Right atrium auricular region (tissue), 2 donors: ENCODE measurements at places on chromosomes 12 and 14. TPM values are rescaled to one million over a fixed set of nuclear protein-coding genes. Genes with fewer than 3 reads are reported as not detected.

DNA sequence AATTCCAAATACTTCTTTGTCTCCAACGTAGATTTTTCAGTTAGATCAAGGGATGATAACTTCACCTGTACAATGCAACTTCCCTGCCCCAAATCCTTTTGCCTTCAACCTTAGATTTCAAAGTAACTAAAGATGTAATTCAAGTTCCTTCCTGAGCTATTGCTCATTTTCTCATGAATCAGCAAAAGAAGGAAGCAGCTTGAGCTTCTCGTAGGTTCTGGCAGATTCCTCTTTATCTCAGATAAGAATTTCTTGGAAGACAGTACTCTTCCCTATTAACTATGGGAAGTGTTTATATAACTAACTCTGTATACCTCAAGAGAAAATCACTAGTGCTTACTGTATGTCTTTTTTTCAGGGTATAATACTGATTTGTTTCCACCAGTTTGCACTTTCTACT, 203.8 kb downstream of the RASSF9 start:
- no peaks in the 10 kb centered on the region for H3K36me3 ChIP-seq
- H3K4me1 ChIP-seq: no peaks in the 10 kb centered on the region
- H3K27me3 ChIP-seq: no peaks in the 10 kb centered on the region
- H3K27ac ChIP-seq: no peak overlapping the region
- no peak for DNase-seq
- no peak overlapping the region for H3K4me3 ChIP-seq

DNA sequence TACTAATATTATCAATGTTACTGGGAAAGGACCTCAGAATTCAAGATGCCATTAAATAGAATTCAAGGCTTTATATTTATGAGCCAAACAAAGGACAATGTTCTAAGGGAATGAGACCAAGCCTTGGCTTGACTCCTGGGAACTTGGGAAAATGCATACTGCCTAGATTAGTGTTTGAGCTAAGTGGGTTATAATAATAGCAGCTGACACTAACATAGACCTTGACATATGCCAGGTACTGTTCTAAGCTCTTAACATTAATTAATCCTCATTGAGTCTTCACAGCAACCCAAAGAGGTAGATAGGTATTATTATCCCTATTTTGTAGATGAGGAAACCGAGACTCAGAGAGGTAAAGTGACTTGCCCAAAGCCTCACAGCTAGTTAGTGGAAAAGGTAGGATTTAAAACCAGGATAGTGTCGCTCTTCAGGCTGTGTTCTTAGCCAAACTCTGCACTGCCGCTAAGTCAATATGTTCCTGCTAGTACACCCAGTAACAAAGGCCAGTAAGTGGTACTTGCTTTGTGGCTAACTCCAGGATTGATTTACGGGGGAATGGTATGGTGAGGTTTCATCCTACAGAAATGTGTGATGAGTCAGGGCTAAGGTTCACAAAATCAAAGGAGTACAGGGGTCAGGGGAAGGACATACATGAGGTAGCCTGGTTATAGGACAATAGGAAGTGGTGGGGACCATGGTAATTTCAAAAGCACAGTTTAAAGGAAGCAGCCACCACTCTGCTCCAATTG, 35.8 kb upstream of the PRKAB1 start:
- H3K4me3 ChIP-seq: no peak overlapping the region
- no peak for DNase-seq
- no peaks in the 10 kb centered on the region for H3K27me3 ChIP-seq
- H3K4me1 ChIP-seq: no peaks in the 10 kb centered on the region
- H3K27ac ChIP-seq: no peak overlapping the region
- no peaks in the 10 kb centered on the region for H3K36me3 ChIP-seq

DNA sequence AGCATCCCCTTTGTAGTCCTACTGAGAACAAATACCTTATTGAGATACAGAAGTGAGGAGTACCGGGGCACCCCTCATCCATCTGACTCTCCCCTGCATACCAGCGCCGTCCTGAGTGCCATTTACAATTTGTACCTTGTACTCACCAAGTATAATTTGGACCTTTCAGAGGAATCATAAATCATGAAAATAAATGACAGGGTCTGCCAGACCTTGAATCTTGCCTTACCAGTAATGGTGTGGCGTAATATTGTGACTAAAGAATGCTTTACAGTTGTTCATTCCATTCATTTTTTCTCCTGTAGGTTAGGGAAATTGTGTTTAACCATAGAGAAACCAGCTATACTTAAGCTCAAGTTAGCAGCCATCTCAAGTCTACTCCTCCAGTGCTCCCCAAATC, 243.7 kb upstream of the RGS6 start:
- H3K4me3 ChIP-seq: no peak overlapping the region
- H3K27ac ChIP-seq: no peak overlapping the region
- H3K27me3 ChIP-seq: no peaks in the 10 kb centered on the region
- DNase-seq: no peak
- H3K4me1 ChIP-seq: peaks cover 4% of the 10 kb centered on the region

Gene BCL7A
- 11.5 TPM for total RNA-seq

DNA sequence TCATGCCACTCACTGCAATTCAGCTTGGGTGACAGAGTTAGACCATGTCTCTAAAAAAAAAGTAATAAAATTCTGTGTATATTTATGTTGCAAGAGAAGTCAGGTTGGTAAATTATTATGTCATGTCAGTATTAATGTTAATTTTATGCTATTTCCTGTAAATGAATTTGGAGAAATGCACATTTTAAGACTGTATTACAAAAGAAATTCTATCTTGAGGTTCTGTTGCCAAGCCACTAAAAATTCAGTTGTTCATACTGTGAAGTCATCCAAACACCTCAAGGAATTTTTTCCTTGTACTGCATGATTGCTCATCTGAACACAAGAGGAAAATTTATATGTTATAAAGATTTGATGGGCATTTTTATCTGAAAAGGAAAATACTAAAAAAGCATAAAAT, 23.3 kb upstream of the HMGA2 start:
- H3K27me3 ChIP-seq: no peaks in the 10 kb centered on the region
- no peak overlapping the region for H3K4me3 ChIP-seq
- no peaks in the 10 kb centered on the region for H3K4me1 ChIP-seq
- no peak overlapping the region for H3K27ac ChIP-seq
- H3K36me3 ChIP-seq: no peaks in the 10 kb centered on the region

Gene ACOT4
- 0.52 TPM for total RNA-seq

- no peaks in the 10 kb centered on the region for H3K4me1 ChIP-seq
- no peak overlapping the region for H3K27ac ChIP-seq
- no peaks in the 10 kb centered on the region for H3K36me3 ChIP-seq
- H3K4me3 ChIP-seq: no peak overlapping the region
- no peak for DNase-seq
- H3K27me3 ChIP-seq: no peaks in the 10 kb centered on the region
These were observed 31.4 kb upstream of the SLC2A13 start for GRCh38 chr12:40137252-40137651.

DNA sequence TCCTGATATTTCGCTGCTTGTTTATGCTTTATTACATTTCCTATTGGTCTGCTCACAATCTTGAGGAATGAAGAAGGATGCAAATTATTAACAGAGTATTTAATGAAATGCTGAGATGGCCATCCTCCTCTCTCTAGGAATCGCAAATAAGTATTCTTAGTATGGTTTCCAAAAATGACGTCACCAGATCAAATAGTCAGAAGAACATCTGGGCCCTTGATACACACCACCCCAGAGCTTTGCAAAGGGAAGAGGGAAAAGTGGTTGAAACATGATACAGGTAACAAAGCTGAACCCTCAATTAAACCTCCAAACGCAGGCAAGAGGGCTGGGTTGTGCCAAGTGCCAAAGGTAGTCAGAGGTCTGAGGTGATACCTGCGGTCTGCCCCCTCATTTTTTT, 107.3 kb downstream of the BCL11B start:
- no peaks in the 10 kb centered on the region for H3K27me3 ChIP-seq
- no peak for DNase-seq
- H3K36me3 ChIP-seq: no peaks in the 10 kb centered on the region

- H3K27me3 ChIP-seq: no peaks in the 10 kb centered on the region
- H3K4me1 ChIP-seq: no peaks in the 10 kb centered on the region
- DNase-seq: no peak
These were observed 29.2 kb upstream of the SEL1L start for GRCh38 chr14:81562818-81563217.

GRCh38 chr12:2344476-2344875, 291.7 kb downstream of the CACNA1C start:
- no peaks in the 10 kb centered on the region for H3K36me3 ChIP-seq
- H3K27ac ChIP-seq: no peak overlapping the region
- peaks cover 80% of the 10 kb centered on the region for H3K4me1 ChIP-seq
- no peak for DNase-seq
- no peaks in the 10 kb centered on the region for H3K27me3 ChIP-seq

DNA sequence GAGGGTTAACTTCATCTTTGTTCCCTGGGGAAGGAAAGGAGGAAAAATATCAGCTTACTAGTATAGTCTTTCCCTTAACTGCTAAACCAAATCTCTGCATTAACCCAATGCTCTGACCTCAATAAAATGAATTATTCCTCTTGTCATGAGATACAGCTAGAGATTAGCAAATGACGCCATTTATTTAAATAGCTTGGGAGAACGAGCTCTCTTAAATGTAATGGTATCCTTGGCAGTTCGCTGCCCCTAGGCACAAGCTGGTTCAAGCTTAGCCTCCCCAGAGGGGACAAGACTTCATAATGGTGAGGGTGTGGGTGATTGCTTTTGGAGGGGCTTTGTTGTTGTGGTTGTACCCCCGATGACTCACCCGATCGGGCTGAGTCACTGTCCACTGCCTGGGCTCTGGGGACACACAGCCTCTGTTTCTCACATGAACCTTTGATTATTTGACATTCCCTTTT, 19.6 kb downstream of the FNTB start:
- H3K27me3 ChIP-seq: no peaks in the 10 kb centered on the region
- peaks cover 5% of the 10 kb centered on the region for H3K36me3 ChIP-seq
- H3K4me1 ChIP-seq: no peaks in the 10 kb centered on the region
- DNase-seq: no peak

- no peak for DNase-seq
- no peaks in the 10 kb centered on the region for H3K36me3 ChIP-seq
- H3K4me3 ChIP-seq: no peak overlapping the region
- peaks cover 15% of the 10 kb centered on the region for H3K4me1 ChIP-seq
These were observed 100.7 kb downstream of the VCPKMT start for GRCh38 chr14:50015716-50016115.

Gene LPCAT3
- 33.3 TPM for total RNA-seq

Gene FOXA1
- total RNA-seq: not detected

- H3K36me3 ChIP-seq: no peaks in the 10 kb centered on the region
These were observed 14.0 kb upstream of the RIPK3 start for GRCh38 chr14:24353559-24354481.

GRCh38 chr14:83260751-83261150, 1727.1 kb upstream of the SEL1L start:
- no peaks in the 10 kb centered on the region for H3K36me3 ChIP-seq
- H3K4me3 ChIP-seq: no peak overlapping the region
- no peaks in the 10 kb centered on the region for H3K27me3 ChIP-seq
- H3K4me1 ChIP-seq: no peaks in the 10 kb centered on the region
- DNase-seq: no peak

DNA sequence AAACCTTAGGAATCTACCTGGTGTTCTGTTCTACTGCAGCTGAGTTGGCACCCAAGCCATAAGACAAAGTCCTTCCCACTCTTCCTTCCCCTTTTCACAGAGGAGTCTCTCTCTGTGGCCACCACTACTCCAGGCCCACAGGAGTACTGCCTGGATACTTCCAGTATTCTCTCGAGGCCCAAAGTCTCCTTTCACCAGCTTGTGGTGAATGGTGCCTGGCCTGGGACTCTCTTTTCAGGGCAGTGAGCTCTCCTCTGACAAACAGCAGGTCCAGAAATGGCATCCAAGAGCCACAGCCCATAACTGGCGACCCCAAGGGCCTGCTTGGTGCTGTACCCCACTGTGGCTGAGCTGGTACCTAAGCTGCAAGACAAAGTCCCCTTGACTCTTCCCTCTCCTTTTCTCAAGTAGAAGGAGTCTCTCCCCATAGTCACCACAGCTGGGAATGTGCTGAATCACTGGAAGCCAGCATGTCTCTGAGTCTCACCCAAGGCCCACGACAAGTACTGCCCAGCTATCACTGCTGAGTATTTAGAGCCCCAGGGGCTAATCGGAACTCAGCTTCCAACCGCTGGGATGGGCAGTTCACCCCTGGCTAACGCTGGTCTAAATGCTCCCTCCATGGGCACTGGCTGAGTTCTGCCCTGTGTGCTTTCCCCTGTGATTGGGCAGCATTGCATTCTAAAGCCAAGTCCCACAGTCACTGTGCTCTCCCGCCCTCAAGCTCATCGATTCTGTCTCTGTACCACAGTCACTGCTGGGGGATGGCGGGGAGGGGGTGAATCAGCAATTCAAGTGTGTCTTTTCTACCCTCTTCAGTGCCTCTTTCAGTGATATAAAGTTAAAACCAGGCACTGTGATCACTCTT, 6.1 kb downstream of the A2ML1 start:
- no peaks in the 10 kb centered on the region for H3K27me3 ChIP-seq
- H3K27ac ChIP-seq: no peak overlapping the region
- no peaks in the 10 kb centered on the region for H3K4me1 ChIP-seq
- no peak overlapping the region for H3K4me3 ChIP-seq

DNA sequence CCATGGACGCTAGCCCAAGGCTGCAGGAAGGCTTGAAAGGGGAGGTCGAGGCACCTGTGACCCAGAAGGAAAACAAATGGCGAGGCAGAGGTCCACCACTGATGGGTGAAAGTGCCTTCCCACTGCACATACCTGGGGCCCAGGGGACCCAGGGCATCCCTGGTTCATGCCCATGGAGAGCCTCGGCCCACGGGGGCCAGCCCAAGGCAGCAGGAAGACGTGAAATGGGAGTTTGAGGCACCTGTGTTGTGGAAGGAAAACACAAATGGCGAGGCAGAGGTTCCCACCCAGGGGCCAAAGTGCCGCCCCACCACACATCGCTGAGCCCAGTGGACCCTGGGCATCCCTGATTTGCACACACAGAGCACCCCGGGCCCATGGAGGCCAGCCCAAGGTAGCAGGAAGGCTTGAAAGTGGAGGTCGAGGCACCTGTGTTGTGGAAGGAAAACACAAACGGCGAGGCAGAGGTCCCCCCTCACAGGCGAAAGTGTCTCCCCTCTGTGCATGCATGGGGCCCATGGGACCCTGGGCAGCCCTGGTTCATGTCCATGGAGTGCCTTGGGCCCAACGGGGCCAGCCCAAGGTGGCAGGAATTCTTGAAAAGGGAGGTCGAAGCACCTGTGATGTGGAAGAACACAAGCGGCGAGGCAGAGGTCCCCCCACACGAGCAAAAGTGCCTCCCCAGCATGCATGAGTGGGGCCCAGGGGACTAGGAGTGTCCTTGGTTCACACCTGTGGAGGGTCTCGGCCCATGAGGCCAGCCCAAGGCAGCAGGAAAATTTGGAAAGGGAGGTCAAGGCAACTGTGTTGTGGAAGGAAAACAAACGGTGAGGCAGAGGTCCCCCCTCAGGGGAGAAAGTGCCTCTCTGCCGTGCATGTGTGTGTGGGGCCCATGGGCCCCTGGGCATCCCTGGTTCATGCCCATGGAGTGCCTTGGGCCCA, 383.3 kb downstream of the ALG10 start:
- no peaks in the 10 kb centered on the region for H3K27me3 ChIP-seq
- no peak overlapping the region for H3K27ac ChIP-seq
- no peak overlapping the region for H3K4me3 ChIP-seq
- H3K4me1 ChIP-seq: no peaks in the 10 kb centered on the region
- peak; percentile 28 for DNase-seq

Gene ZNF891
- total RNA-seq: 1.1 TPM
